GM12891 (cell line): ENCODE measurements at places on chromosomes 7 and 10.

GRCh38 chr7:157056957-157057902, 46.8 kb upstream of the MNX1 start:
- no peak for DNase-seq

DNA sequence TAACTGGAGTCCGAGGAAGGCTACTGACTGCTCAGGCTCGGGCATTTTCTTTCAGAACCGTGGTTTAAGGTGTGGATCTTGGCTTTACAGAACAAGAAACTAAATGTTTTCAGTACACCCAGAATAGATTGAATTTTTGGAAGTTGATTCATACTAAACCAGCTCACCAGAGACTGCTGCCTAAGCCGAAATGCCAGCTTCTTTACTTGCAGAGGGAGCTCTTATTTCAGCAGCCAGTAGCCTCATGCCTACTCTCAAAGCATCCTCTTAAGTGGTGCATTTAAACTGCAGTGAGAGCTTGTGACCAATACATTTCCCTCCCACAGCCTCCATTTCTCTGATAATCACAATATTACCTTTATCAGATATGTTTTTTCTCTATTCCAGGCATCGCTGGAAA, 615.1 kb downstream of the SUGCT start:
- DNase-seq = no peak

GRCh38 chr7:127628445-127628844, 10.5 kb upstream of the PAX4 start:
- no peak for DNase-seq

GRCh38 chr7:110889335-110889734, 201.6 kb upstream of the LRRN3 start:
- no peak for DNase-seq

DNA sequence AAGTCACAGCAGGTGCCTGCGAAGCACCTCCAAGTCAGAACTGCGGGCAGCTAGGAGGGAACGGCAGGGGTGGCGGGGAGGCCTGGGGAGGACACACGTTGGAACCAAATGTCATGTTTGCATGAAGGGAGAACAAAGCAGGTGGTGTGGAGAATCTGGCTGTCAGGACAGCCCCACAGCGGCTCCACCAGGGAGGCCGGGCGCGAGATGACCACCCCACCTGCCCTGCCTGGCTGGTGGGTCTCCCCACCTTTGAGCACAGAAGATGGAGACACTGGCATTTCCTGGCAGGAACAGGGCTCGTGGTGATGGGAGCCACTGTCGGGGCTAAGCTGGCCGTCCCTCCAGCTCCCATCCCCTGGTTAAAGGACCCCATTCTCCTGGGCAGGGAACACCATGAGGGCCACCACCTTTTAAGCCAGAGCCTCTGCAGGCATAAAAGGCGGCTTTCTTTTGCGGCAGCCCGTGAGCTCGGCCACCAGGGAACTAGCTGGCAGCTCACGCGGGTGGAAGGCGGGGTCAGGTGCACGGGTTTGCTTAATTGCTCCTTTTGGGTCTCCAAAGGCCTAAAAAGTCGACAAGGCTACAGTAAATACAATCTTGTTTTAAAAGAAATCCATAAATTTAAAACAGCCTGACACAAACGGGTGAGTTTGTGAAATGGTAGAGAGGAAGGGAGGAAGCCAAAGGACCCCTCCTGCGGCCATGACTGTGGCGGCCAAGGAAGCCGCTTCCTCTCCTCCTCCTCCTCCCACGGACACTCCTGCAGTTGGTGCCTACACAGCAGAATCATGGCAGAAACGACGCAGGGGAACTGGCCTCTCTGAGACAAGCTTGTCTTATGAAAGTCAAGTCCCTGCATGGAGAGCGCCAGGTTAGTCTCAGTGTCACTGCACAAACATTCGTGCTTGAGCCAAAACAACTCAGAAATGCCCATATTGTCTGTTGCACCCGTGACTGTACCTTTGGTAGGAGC, 213.8 kb downstream of the DNAJB6 start:
- no peak for DNase-seq

- no peak for DNase-seq
These were observed 384.8 kb upstream of the FOXK1 start for GRCh38 chr7:4297165-4297917.
